ENCODE measurements at places on chromosomes 2 and 18.

GRCh38 chr2:126381091-126381490 lies 274.9 kb upstream of the GYPC start:
- no peak for DNase-seq

DNA sequence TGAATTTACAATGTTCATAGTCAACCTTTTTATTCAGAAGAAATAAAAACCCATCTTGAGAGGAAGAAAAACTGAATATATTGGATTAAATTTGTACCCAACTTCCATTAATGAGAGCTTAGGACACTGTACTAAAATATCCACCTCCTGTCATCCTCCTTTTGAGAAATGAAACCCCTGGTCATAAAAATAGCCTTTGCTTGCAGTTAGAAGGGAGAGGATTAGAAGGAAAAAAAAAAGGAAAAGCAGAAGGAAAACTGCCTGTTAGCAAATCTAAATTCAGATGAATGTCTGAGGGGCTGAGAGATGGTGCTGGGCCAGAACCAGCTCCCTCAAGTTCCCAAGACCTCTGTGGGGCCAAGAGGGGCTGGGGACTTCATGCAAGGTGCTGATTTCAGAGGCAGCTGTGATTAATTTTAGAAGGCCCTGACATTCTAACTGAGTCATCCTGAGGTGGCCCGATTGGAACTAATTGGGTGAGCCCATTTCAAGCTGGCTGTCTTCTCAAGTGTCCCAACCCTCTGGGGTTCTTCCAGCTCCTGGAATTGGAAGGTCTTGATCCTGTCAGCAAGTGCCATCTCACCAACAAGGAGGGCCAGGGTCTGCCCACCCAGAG lies 38.4 kb upstream of the BIN1 start:
- no peak for DNase-seq

DNA sequence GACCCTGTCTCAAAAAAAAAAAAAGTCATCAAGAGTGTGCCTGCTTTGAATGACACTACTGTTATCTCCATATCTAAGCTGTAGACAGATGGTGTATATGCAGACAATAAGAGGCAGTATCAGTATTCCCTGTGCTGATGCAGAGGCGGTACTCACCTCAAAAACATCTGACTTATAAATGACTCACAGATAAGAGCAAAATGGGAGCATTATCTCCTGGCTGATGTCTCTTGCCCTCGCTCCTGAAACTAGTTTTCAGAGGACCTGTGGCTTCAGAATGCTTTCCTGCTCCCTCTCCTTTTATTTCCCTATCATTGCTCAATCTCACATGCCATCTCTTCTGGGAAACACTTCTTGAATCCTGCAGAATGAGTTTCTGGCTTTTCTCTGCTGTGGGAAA lies 289.6 kb downstream of the PTPRM start:
- DNase-seq, result no peak

DNA sequence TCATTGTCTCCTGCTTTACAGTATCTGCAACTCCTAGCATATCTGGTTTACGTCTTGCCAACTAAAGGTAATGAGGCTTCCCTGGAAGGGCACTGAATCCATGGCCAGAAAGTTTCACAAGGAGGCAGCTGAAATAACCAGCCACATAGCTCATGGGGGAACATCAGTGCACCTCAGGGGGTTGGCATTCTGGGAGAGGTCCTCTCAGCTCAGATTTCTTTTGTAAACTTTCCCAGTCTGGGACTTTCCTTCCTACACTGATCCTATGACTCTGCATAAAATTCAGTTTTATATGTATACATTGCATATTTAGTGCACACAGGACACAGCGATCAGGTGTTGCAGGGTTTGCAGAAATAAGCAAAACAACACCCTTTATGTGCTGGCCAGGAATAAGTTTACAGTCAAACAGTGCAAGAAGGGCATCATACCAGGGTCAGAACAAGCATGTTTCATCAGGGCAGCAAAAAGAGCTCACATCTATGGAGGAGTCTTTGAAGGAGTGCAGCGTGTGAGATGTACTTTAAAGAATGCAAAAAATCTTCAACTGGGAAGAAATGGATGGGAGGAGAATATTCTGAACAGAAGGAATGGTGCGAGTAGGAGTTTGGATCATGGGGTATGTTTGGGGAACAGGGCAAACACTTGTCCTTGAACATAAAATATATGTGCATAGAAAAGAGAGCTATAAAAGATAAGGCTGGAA lies 240.6 kb upstream of the RAB12 start:
- DNase-seq, result no peak

DNA sequence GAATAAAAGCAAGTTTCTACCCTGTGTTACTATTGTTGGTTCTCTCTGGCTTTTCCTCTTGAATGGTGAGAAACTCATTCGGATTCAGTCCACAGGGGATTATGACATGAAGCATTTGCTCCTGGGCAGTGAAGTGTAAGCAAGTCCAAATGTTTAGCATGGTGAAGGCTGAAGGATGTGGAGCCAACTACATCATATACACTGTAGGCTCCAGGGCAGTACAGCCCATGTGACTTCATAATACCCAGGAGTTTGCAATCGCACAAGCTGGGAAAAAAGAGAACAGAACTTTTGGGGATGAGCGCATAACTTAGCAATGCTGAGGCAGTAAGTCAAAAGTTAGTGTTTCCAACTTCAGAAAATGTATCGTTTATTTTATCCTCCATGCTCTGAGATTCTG lies 695.7 kb upstream of the POU3F3 start:
- no peak for DNase-seq

GRCh38 chr2:218896501-218897393 lies 16.1 kb downstream of the WNT10A start:
- no peak for DNase-seq

GRCh38 chr18:40159141-40160017 lies 1795.7 kb upstream of the PIK3C3 start:
- DNase-seq, result peak; percentile 33

DNA sequence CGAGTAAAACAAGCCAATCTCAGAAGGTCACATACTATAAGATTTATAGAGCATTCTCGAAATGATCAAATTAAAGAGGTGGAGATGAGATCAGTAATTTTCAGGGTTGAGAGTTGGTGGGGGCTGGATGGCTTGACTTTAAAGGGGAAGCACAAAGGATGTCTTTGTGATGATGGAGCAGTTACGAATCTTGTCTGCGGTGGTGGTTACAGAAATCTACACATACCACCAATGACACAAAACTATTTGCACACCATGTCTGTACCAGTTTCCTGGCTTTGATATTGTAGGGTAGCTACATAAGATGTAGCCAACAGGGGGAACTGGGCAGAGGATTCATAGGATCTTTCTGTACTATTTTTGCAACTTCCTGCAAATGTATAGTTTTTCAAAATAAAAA lies 190.6 kb upstream of the SMIM21 start:
- DNase-seq, result no peak

DNA sequence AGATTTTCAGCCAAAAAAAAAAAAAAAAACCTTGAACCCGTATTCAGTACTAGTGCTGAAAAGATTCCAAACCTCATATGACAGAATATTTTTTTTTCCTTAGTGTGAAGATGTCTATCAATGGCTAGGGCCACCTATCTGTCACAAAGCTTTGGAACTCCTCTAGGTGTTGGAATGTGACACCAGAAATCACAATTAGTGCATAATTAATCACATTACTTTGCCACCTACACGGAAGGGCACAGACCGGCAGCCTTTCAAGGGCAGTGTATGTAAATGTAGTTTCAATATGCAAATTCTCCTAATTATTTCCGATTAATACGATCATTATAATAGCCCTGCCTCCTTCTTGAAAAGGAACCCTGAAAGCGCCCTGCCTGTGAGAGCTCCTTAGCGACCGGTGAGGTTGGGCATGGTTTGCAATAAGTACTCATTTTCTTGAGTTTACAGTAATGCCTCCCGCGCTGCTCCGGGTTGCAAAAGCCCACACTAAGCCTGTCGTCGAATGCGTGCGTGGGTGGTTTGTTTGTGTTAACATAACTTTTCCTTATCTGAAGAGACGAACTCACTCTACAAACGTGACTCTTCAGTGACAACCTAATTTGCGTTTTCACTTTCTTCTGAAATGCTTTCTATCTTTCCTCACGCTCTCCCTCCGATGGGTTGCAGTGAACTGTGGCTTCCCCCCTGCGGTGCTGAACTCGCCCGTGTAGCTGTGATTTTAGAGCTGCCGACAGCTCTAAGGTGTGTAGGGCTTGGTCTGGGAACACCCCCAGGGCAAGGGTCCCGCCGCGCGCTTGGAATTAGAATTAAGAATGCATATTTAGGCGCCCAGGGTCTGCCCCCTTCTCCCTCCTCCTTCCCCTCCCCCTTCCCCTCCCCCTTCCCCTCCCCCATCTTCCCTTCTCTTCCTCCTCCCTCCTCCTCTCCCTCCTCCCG lies 765 bp upstream of the ID2 start:
- DNase-seq, result peak; percentile 44

- no peak for DNase-seq
Observed at GRCh38 chr18:2777241-2777640, 69.6 kb upstream of the EMILIN2 start.

GRCh38 chr2:48589170-48589767 lies 28.4 kb upstream of the GTF2A1L start:
- peak; percentile 49 for DNase-seq

- no peak for DNase-seq
Observed at GRCh38 chr2:221554769-221555493, 17.2 kb downstream of the EPHA4 start.

- DNase-seq, result no peak
Observed at GRCh38 chr2:40224318-40224717, 227.6 kb downstream of the SLC8A1 start.

DNA sequence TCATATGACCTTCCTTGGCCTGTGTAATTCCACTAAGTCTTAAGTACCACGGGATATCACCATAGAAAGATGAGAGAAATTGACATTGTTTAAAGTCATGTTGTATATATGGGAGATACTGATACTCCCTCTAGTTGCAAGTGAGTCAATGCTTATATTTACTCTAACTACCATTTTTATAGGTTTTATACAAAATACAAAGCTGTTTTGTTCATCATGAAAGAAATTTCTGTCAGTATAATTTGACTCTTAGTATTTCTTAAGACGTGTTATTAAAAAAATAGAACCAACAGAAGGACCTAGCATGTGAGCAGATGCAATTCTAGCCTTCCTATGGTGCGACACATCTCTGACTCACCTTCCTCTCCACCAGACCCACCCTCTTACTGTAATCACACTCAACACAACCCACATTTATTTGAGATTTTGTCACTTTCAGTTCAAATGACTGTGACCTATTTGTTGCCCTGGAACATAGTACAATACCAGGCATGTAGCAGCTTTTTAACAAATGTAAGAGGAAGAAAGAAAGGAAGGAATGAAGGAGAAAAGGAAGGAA lies 453.1 kb downstream of the CMPK2 start:
- DNase-seq, result peak; percentile 72

- DNase-seq, result no peak
Observed at GRCh38 chr2:46407852-46408455, 71.4 kb upstream of the TMEM247 start.

- no peak for DNase-seq
Observed at GRCh38 chr18:63177919-63178821, 141.4 kb downstream of the BCL2 start.

DNA sequence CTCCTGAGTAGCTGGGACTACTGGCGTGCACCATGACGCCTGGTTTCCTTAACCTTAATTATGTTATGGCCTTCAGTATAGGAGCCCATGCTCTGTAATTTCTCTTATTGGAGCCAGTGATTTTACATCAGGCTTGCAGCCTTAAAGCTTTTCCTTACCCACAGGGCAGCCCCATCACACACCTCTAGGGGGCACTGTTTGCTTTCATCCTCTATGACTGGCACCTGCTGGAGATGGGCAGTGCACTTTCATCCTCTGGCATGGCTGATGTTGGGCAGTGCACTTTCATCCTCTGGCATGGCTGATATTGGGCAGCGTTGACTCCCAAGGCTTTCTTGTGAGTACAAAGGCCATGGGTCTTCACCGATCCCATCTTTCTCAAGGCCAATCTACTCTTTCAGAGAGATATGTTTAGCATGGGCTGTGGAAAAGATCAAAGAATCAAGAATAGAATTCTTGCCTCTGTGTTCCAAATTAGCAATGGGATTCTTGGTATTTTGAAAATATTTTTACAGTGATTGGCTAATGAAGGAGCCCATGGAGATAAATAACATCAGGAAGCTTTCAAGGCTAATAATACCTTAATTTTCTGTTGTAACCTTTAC lies 80.7 kb upstream of the MEX3C start:
- DNase-seq, result peak; percentile 57

DNA sequence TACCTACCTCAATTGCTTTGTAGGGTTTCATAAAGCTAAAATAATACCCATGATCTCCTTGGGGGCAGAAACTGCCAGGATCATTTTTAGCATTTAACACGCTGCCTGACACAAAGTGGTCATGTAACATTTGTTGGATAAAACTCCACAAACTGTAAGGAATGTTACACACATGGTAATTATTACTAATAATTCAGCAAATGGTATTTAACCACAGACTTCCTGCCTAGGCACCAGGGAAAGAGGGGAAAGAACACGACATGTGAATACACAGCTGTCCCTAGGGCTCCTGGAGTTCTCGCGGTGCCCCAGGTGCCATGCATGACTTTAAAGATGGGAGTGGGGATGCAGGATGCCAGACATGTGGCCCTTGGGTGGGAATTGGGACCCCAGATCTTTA lies 43.5 kb downstream of the ASAP2 start:
- no peak for DNase-seq
